ENCODE measurements at places on chromosomes 7 and 10. TPM values are rescaled to one million over a fixed set of nuclear protein-coding genes. Genes with fewer than 3 reads are reported as not detected.

ZNF3 gene
- total RNA-seq, result 22.5 TPM

HOXA9 gene
- total RNA-seq, result 17.9 TPM

ANKRD22 gene
- 0.58 TPM for total RNA-seq

LRRC18 gene
- total RNA-seq, result not detected

ELN gene
- 1.7 TPM for total RNA-seq

MET gene
- 44.5 TPM for total RNA-seq

THSD7A gene
- 0.71 TPM for total RNA-seq

MNX1 gene
- total RNA-seq, result not detected

PILRA gene
- not detected for total RNA-seq

PRKG1 gene
- 0.71 TPM for total RNA-seq

SMIM30 gene
- 99.1 TPM for total RNA-seq

HNRNPA2B1 gene
- 191 TPM for total RNA-seq

PBLD gene
- 2.9 TPM for total RNA-seq

SEC24C gene
- total RNA-seq, result 68.9 TPM

SDHAF3 gene
- 11.8 TPM for total RNA-seq

MBL2 gene
- total RNA-seq, result not detected
